ENCODE measurements at places on chromosomes 11 and 22.

GRCh38 chr11:19513253-19513652 is 199.4 kb upstream of the NAV2 start:
- DNase-seq, result no peak

DNA sequence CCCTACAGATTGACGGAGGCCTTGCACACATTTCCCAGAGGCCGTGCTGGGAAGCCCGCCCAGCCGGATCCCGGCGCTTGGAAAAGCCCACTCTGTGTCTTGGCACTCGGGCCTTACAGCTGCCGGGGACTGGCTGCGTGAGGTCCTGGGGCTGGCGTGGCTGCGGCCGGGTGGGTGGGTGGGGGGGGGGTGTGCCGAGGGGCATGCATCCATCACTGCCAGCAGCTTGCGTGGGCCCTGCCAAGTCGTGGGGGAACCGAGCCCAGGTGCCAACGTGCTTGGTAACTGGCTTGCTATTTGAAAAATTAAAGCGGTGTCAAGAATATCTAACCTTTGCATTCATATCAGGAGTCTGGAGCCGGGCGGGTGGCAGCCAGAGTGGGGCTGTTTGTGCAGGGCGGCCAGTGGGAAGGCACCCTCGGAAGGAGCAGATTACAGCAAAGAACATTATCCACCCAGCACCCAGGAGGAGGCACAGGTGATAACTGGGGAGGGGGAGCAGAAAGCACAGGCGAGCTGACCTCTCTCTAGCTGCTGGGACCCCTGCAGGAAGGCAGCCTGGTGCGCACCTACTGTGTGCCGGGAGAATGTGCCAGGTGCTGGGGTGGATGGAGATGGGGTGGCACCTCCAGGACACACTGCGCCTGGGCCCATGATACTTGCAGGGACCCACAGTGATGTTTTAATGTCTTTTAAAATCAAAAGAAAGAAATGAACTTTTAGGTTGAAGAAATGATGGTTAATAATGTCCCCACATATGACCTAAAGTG is 28.5 kb upstream of the SMIM38 start:
- DNase-seq, result no peak

DNA sequence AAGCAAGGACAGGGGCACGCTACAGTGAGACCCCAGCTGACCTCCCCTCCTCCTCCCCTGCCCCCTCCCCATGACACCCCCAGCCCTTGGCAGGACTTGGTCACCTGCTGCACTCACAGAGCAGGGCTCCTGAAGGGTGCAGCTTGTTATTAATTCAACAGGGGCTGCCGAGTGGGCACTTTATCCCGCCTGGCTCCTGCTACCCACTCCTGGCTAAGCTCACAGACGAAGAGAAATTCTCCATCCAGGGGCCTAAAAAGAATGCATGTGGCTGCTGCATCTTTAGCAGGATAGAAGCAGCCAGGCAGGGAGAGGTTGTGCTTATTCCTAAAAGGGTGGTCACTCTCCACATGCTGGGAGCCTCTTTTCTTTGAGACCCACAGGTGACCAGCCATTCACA is 40.3 kb downstream of the GALNT18 start:
- DNase-seq, result no peak

- DNase-seq, result no peak
These were observed 32.9 kb downstream of the MADD start for GRCh38 chr11:47302853-47303252.

DNA sequence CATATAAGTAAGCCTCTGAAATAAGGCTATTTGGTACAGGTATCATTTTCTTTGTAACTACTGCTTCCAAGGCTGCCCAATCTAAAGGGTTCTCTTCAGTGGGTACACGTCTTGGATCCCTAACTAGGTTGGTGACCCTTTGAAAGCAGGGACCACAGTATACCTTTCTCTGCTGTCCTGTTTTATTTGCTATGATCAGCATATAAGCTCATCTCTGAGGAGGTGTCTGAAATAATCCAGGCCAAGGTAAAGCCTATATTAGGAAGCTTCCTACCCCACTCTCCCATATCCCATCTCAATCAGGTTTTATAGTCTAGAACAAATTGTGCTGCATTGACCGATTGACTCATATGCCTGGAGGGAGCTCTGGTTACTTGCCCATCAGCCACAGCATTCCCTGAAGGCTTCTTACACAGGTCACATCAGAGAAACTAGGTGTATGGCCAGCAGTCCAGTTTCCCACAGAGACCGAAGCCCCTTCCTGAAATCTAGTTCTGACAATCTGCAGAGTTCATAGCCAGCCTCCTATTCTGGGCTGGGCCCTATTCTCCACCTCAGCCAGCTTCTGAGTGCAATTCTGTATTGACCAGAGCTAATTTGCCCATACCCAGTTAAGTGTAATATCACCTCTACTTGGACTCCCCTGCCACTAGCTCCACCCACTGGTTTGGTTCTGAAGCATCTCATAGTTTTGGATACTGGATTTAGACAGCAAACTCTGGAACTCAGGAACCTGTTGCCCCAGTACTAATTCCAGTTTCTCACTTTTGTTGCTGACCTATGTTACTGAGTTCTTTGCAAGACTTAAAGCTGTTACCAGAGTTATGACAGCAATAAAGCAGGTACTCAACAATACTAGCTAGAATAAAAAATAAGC is 62.1 kb upstream of the ARHGAP20 start:
- DNase-seq, result no peak

DNA sequence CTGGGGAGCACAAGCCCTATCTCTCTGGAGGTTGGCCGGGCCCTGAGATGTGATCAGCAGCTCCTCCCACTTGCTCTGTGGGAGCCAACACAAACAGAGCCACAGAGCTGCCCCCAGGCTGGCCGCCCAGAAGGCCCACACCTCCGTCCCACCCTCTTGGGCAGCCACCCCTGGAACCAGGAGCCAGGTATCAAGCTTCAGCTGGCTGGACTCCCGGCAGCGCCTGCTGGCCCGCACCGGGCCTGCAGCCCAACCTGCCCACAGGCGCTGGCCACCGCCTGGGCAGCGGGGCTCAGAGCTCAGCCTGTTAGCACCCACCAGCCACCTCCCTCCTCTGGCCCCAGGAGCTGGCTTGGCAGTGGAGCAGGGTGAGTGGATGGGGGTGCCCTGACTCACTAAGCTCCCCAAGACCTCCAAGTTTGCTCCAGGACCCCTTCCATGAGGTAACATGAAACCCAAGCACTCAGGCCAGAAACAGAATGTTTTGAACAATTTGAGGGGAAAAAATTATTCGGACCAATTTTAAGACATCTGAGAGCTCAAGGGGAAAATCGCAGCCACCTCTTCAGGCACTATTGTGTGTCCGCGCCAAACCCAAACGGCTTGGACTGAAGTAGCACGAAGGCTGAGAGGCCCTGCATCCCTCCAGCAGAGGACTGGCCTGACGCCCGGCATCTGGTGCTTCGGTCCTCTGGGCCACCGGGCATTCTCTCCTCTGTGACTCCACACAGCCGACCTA is 450.8 kb downstream of the SOX6 start:
- DNase-seq, result no peak

DNA sequence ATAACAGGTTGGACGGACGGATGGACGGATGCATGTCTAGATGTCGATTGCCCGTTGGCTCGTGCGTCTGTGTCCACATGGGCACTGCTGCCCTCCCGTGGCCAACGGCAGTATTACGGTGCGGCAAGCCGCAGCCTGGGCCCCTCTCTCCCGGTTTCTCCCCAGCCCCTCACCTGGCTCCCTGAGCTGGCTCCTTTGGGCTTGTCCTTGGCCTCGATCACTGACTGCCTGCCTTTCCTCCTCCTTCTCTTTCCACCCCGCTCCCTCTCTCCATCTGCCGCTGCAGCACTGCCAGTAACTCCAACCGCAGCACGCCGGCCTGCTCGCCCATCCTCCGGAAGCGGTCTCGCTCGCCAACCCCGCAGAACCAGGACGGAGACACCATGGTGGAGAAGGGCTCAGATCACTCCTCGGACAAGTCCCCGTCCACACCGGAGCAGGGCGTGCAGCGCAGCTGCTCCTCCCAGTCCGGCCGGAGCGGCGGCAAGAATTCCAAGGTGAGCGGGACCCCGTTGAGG is 77.3 kb downstream of the SCN3B start:
- DNase-seq, result peak; percentile 17

DNA sequence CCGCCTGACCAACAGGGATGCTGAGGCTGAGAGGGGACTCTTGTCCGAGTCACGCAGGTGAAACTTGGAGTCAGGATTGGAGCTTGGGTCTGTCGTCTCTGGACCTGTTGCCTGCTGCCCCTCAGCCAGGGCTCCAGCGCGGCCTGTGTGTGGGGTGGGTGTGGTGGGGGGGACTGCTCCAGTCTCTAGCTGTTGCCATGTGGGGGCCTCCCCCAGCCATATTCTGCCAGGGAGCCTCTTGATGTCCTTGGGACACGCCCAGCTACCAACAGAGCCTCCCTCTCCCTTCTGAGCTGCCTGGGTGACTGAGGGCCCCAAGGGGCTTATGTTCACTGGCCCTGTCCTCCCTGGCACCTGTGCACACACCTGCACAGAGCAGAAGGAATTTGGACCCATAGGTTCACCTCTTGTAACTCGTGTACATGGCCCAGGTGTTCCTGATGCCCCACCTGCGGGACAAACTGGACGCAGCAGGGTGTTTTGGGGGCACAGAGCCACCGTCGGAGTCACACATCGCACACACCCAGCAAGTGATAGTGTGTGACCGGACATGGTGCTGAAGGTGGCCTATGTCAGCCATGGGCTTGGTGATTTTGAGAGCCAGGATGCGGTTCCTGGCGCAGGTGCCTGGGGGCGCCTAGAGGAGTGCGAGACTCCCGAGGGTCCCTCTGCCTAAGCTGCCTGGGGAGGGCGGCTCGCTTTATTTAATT is 252.3 kb downstream of the TBC1D22A start:
- DNase-seq, result no peak

- no peak for DNase-seq
These were observed 445.7 kb downstream of the AASDHPPT start for GRCh38 chr11:106523171-106523570.

- DNase-seq, result no peak
These were observed 10.7 kb downstream of the RAG1 start for GRCh38 chr11:36578458-36578857.

DNA sequence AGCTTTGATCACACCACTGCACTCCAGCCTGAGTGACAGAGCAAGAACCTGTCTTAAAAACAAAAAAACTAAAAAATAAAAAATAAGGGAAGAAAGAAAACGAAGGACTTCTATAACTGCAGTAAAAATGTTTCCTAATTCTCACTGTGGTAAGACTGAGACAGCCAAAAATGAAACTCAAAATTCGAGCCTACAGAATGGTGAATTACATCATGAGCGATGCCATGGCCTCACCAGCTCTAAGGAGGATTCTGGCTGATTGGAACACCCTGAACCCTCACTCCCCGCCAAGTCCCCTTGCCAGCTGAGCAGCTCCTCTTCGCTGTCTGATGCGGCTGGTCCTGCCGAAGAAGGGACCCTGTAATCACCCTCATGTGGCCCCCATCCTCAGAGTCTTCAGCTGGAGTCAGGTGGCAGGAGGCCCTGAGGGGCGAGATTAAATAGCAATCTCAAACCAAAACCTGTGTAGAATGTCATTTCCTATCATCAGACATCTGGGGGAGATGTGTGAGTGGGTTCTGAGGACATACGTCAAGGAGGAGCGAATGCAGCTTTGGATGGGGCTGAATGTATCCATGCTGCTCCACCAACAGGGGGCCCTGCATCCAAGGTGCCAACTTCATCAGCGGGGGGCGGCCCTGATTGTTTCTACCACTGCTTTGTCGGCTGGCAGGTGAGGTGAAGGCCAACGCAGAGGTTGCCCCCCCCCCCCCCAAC is 29.2 kb downstream of the PDGFB start:
- DNase-seq, result peak; percentile 47

- peak; percentile 10 for DNase-seq
These were observed 968 bp downstream of the RHBDD3 start for GRCh38 chr22:29266564-29267461.

DNA sequence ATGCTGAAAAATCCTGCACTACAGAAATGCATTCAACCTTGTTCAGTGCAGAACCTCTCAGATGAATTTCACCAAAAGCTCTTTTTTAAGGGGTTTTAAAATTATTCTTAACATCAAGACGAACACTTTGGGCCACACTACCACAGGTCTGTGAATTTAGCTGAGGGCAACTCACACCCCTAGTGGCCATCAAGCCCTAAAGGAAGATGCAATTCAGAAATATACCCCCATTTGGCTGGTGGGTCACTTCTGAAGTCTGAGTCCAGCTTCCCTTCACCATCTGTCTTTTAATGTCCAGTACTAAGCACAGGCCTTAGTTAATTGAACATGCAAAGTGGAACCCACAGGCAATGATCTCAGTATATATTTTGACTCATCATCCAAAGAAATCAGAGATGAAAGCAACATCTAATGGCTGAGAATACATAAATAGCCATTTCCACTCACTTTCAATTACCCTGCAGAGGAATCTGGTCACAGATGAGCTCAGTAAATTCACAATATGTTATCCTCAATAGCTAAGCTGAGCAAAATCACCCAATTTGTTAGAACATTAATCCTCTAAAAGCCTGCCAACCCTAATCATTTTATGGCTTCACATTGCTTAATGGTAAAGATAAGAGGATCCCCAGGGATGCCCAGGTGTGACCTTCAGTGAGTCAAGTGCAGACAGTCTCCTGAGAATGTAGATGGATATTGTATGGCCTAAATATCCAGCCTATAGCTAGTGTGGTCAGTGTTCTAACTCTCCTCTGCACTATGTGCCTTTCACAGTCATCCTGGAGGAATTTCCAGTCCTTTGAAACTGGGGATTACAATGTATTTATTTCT is 50.3 kb downstream of the FAM76B start:
- DNase-seq, result no peak

GRCh38 chr11:113689768-113690618 is 16.1 kb downstream of the TMPRSS5 start:
- DNase-seq, result no peak

DNA sequence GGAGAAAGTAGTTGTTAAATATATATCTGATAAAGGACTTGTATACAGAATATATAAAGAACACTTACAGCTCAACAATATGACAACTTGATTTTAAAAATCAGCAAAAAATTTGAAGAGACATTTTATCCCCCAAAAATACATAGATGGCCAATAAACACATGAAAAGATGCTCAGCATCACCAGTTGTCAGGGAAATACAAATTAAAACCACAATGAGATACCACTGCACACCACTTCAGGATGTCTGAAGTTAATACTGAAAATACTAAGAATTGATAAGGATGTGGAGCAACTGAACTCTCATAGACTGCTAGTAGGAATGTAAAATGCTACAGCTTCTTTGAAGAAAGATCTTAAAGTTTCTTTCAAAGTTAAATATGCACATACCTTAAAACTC is 49.2 kb downstream of the KREMEN1 start:
- no peak for DNase-seq

- no peak for DNase-seq
These were observed 7.2 kb downstream of the TTLL1 start for GRCh38 chr22:43081968-43082367.

- no peak for DNase-seq
These were observed 929.9 kb downstream of the NTM start for GRCh38 chr11:132300283-132300682.

DNA sequence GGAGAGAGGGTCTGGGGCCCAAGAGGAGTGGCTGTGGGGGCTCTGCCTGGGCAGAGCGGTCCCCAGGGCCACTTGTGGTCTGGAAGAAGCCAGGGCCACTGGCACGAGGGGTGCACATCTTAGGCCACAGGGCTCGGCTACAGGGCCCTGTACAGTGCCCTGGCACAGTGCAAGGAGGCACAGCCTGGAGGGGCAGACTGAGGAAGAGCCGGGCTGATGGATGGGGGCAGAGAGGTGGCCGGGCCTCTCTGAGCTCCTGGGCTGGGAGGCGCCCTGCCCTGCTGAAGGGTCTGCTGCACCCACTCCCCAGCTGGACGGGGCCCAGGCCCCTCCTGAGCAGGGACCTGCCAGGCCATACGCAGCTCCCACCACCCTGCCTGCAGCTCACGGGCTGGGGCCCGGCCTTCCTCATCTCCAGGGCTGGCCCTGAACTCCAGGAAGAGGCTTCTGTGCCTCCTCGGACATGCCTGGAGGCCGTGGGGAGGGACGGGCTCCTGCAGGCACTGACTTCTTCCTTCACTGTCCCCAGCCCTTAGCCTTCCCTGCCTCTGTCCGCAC is 123.5 kb downstream of the CACNA1I start:
- no peak for DNase-seq
